Osteocyte (in vitro differentiated cells): ENCODE measurements at places on chromosomes 2 and 18. TPM values are rescaled to one million over a fixed set of nuclear protein-coding genes. Genes with fewer than 3 reads are reported as not detected.

SERPINB10 gene
- not detected in 2 replicates for total RNA-seq

FARSB gene
- 15.7 and 15.8 TPM in 2 replicates for total RNA-seq

FBXO15 gene
- 0.73 and 0.86 TPM in 2 replicates for total RNA-seq

FIGN gene
- total RNA-seq = 35.3 and 37.7 TPM in 2 replicates

OSBPL6 gene
- 3.7 and 3.9 TPM in 2 replicates for total RNA-seq

ASIC4 gene
- 0.11 and 0.13 TPM in 2 replicates for total RNA-seq

PMS1 gene
- 31.6 and 36.8 TPM in 2 replicates for total RNA-seq

CAVIN2 gene
- total RNA-seq = 5.3 and 6.6 TPM in 2 replicates

MYO1B gene
- total RNA-seq = 83.9 and 91.1 TPM in 2 replicates

IL1R2 gene
- total RNA-seq = not detected in 2 replicates

PAIP2B gene
- 0.55 and 0.78 TPM in 2 replicates for total RNA-seq

TMEM237 gene
- 37.9 and 38.6 TPM in 2 replicates for total RNA-seq

AOX1 gene
- 0.97 and 1.7 TPM in 2 replicates for total RNA-seq
